NCI-H2227 treated with DMSO at 0.1 percent for 48 hours (cell line): ENCODE measurements at places on chromosomes 3 and 15.

DNA sequence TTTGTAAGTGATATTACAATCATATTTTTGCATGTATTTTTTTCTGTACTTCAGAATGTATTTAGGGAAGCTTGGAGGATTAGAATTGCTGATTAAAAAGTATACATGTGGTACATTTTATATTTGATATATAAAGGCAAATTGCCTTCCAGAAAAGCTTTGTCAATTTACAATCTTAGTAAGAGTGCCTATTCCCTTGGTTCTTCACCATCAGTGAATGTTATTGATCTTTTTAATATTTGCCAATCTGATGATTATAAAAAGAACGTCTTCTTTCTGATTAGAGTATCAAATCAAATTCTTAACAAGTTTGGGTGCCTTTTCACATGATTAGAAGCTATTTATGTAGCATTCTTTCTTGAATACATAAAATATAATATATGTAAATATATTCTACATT lies 9.1 kb downstream of the WDR49 start:
- no peak for DNase-seq

- DNase-seq, result no peak
These were observed 36.8 kb upstream of the PDE8A start for GRCh38 chr15:84944861-84945260.

GRCh38 chr3:69445498-69445897 lies 59.6 kb upstream of the FRMD4B start:
- DNase-seq, result no peak

DNA sequence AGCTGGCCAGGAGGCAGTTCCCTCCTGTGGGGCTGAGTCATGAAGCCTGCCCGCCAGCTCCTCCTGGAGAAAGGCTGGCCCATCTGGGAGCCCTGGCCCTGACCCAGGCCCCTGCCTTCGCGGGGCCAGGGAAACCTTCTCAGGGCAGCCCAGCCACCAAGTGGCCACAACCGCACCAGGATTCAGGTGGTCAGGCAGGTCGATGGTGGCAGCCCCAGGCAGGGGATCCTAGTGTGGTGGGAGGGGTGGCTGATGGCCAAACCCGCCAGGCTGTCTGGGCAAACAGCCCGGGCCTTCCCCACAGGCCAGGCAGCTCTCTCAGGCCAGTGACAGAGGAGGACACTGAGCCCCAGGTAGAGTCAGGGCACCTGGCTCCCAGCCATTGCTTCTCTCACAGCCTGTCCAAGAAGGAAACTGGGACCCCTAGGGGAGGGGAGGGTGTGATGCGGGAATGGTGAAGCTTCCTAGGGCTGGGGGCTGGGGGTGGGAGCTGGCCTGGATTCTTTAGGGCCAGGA lies 1.2 kb downstream of the TWF2 start:
- DNase-seq, result no peak

GRCh38 chr3:176967522-176967921 lies 229.8 kb downstream of the TBL1XR1 start:
- no peak for DNase-seq

DNA sequence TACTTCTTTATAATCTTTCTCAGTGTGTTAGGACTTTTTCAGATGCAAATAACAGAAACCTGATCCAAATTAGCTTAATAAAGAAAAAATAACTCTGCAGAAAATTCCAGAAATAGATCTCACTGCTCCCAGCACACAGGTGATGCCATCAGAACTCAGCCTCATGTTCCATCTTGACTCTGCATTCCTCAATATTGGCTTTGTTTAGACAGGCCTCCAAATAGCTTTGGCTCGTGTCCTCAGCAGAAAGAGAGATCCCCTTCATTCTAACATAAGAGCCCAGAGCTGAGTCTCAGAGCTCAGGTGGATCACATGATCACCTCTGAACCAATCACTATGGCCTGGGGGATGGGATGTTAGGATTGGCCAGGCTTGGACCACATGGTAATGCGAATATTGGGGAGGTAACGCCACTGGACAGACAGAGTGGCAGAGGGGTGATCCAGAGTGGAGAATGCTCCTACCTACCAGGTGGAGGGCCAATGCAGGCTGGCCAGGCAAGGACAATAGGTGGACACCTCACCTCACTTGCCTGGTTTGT lies 46.6 kb upstream of the TBC1D21 start:
- DNase-seq, result no peak

- DNase-seq, result no peak
These were observed 81.6 kb upstream of the CHMP2B start for GRCh38 chr3:87145553-87145952.
